ENCODE measurements at places on chromosomes 7 and 10. TPM values are rescaled to one million over a fixed set of nuclear protein-coding genes. Genes with fewer than 3 reads are reported as not detected.

Gene RAB19
- total RNA-seq: not detected

Gene CPED1
- total RNA-seq: 71.4 TPM

Gene TFPI2
- total RNA-seq: 208 TPM

Gene PPP1R17
- not detected for total RNA-seq

DNA sequence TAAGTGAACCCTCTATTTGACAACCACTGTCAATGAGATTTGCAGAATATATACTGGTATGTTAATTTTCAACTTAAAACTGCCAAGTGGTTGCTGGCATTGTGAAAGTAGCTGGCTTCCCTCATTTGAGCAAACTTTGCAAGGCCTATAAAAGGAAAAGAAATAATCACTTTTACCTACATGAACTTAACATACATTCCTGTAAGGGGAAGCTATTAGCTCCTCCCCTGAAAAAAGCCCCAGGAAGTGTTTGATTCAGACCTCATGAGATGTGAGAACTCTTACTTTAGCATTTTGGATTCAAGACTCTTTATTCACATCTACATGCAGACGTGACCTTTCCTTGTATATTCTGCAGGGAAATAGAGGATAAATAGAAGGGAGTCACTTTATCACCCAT is 175.6 kb downstream of the OTUD1 start:
- no peak for DNase-seq
